Occipital lobe (tissue), 3 donors: ENCODE measurements at places on chromosomes 13 and 19. TPM values are rescaled to one million over a fixed set of nuclear protein-coding genes. Genes with fewer than 3 reads are reported as not detected.

The ZNF98 gene
- total RNA-seq, result 0.31 TPM

DNA sequence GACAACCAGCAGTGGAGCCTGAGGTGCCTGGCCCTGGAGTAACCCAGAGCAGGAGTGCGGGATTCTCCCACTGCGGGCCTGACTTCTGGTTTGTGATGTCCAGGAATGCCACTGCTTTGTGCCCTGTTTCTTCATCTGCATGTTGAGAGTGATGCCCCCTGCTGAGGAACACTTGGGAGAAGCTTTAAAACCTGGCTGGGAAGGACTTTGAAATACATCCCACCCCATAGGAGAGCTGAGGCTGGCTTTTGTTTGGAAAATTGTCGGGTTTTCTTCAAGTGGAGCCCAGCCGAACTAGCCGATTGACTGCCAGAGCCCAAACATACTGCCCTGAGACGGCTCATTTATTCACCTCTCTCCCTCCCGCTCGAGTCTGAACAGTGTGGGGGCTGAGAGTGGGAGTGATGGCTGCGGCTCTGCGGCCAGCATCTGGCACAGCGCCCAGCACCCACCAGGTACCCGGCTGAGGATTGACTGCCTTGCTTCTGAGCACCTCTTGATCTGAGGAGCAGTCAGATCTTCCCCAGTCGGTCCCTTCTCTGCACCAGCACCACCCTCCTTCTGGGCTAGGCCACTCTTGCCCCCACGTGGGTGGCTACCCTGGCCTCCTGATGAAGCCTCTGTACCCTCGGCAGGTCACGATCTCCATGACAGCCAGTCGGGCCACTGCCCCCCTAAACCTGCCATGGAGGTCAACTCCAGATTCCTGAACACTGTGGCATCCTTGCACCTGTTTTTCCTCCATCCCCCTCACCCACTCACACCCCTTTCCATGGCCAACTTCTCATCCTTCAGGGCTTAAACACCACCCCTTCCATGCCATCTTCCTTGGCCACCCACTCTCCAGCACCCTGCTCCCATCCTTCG, 148.9 kb downstream of the SIPA1L3 start:
- no peak for DNase-seq

DNA sequence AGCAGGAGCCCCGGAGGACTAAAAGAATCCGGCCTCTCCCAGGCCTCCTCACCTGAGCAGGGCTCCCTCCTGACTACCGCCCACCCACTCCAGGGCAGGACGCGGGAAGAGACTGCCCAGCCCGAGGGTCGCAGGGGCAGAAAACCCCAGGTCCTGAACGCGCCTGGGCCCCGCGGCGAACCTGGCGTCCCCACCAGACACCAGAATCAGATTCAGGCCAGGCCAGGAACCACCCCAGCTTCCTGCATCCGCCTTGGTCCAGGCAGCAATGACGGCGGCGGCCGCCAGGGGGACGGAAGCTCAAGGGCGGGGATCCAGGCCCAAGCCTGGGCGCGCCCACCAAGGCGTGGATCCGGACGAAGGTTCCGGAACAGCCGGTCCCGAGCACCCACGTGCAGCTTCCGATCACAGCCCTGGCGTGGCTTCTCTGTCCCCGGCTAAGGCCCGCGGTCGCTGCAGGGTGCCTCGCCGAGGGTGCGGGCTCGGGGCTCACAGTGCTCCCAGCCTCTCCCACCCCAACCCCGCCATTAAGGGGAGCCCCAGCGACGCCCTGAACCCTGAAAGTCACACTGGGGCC, 3.6 kb downstream of the LGALS7 start:
- DNase-seq, result peak; percentile 22

GRCh38 chr13:71979616-71980015, 112.6 kb upstream of the DACH1 start:
- no peak for DNase-seq

GRCh38 chr13:43387880-43388279, 364.5 kb downstream of the DNAJC15 start:
- DNase-seq, result no peak

GRCh38 chr13:29065142-29065541, 245.0 kb downstream of the MTUS2 start:
- DNase-seq, result no peak

- DNase-seq, result no peak
These were observed 3.0 kb upstream of the ZNF444 start for GRCh38 chr19:56138069-56138468.

DNA sequence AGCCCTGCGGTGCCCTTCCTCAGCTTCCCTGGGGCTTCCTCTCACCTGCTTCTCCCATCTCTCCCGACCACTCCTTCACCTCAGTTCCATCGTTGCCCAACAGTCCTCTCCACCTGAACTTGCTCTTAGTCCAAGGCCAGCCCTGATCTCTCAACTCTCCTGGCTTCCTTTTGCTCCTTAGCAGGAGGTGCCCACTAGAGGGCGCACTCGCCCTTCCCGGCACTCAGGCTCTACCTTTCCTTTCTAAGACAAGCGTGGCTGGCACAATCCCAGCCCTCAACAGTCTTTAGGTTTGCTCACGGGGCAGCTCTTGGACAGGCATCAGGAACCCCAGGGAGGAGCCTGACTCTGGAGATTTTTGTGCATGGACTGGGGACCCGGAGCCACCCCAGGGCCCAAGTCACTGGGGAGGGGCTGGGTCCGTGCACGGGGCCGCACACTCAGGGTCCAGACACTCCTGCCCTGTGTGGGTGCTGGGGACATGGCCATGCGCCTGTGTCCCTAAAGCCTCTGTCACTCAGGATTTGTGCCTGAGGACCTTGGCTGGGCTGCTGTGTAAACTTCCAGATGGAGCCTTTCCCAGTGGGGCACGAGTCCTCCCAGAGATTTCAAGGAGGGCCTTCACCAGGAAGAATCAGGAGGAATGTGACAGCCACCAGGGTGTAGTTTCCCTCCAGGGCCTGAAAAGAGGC, 12.1 kb upstream of the CEACAM8 start:
- no peak for DNase-seq

GRCh38 chr13:34941436-34941834, 635 bp upstream of the NBEA start:
- DNase-seq, result no peak

DNA sequence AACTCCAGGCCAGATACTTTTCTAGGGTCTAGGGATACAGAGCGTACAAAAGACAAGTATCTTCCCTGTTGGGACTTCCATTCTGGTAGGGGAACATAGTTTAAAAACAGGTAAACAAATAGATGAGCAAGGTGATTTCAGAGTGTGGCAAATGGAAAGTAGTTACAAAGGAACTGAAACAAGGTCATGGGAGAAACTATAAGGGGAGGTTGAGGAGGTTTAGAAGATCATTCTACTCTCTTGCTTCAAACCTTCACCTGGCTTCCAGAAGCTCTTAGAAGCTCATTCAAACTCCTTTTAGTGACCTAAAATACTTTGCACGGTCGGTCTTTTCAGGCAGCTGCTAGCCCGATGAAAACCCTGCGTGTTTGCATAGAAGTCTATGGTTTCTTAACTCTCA, 9.1 kb downstream of the FFAR2 start:
- no peak for DNase-seq

The DACT3 gene
- total RNA-seq, result 14.5 TPM

The RUBCNL gene
- 5.8 TPM for total RNA-seq

DNA sequence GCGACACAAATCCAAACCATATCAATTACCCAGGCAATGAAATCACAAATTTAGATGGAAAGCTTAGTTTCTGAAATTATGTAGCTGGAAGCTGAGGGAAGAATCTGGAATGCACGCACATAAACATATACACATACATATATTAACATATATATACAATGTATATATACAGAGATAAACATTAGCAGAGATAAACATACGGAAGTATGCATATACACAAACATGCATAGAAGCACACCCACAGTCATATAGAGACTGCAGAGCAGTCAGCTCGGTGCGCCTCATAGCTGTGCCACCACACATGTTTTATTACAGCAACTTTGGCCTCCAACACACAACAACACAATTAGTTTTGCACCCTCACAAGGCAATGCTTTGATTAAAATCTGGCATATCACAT, 288.1 kb downstream of the TEX29 start:
- DNase-seq, result no peak

The VAV1 gene
- total RNA-seq, result 2.5 TPM

DNA sequence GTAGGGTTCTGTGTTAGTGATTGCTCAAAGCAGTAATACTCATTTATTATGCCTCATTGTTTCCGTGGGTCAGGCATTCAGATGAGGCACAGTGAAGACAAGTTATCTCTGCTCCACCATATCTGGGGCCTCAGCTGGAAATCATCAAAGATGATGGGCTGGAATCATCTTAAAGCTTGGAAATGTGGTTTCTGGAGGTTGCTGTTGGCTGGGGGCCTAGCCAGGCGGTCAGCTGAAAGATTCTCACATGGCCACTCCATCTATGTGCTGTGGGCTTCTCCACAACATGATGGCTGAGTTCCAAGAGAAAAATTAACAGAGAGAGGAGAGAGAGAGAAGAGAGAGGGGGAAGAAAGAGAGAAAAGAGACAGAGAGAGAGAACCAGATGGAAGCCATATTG, 75.5 kb downstream of the OLFM4 start:
- no peak for DNase-seq

The PNMA8A gene
- total RNA-seq, result 58.5 TPM

DNA sequence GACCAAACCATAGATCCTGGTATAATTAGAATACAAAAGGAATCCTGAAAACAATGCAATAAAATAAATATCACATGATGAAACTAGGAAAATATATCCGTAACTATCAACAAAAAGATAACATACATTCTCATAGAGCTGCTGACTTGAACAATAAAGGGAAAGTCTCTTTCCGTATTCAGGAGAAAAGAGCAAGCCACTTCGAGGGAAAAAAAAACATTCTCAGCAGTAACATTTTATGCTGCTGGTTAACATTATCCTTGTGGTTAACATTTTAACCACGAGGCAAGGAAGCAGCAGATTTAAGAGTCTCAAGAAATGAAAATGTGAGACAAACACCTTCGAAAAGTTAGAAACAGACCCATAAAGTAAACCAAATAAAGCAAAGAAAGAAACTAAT, 25.8 kb downstream of the NALCN start:
- DNase-seq, result no peak

GRCh38 chr13:27141746-27142145, 29.9 kb downstream of the USP12 start:
- DNase-seq, result no peak

DNA sequence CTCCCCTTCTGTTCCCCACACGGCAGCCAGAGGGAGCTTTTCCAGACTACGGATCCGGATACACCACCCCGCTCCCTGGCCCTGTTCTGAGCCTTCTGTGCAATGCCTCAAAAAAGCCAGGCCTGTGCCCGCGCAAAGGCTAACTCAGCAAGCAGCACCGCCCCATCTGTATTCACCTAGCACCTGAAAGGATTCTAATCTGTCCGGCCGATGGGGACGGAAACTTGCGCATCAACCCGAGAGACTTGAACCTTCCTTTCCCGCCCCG, 589 bp downstream of the ZBTB45 start:
- DNase-seq, result no peak

DNA sequence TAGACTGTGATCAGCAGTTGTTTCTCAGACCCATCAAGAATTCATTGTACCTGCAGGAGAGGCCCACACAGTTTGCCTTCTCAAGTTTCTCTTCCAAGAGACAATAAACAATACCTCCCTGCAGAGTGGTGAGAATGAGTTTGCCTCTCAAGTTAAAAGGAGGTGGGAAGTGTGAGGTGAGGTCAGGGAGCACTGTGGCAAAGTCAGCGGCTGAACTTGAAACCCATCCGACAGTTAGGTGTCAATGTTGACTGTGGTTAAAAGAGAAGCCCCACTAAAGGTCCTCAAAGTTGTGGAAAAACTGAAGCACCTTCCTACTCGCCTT, 72.9 kb upstream of the TSC22D1 start:
- no peak for DNase-seq

GRCh38 chr13:104823071-104823470, 1712.4 kb downstream of the EFNB2 start:
- DNase-seq, result no peak

DNA sequence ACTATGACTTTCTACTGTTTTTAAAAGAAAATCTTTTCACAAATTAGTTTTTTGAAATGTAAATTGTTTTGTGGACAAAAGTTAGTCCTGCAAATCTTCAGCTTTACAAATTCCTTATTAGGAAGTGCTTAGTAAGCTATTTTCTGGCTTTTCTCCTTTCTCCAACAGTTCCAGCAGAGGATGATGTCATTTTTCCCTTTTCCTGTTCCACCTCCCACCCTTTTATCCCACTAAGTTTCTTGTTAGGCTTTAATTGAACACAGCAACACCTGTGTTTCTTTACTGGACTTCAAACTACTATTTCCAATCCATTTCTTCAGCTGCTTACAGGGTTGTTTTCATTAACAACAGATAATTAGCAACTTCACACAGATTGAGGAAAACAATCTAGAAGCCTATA, 389.2 kb downstream of the NDFIP2 start:
- DNase-seq, result no peak

DNA sequence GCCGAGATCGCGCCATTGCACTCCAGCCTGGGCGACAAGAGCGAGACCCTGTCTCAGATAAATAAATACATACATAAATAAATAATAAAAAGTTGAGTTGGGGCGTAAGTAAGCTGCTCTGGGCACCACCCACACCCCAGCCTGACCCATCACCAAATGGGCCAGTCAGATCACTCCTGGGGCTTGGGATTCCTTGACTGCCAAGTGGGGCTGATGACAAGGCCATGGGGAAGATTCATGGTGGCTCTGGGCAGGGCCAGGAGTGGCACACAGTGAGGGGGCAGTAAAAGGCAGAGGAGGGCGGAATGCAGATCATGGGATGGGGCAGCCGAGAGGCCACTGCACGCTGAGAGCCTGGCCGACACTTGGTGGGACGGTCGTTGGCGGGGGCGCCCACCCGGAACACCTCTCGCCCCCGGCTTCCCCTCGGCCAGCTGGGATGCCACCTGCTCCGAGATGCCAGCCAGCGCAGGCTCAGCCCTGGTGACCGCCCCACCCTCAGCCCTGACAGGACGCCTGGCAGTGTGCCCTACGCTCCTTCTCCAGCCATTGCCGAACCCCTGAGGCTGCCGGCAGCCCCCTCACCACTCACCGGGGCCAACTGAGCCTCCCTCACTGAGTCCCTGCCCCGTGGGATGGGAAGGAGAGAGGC, 10.9 kb downstream of the ZNF653 start:
- DNase-seq, result no peak

DNA sequence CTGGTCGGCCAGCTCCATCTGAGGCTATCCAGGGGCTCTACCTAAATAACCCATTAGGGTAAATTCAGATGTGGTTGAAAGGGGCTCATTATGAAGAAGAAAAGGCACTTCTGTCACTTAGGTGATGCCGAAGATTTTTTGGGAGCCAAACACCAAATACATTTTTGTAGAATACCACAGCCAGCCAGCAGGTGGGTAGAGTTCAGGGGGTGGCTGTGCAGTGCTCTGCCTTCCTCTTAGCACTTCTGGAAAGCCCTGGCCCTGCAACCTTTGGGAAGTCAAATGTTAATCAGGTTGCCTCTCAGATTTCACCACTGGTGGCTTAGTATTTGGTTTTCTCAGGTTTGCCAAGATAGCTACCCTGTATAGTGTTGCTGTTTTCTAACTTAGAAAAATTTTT, 18.5 kb upstream of the GPR18 start:
- no peak for DNase-seq

DNA sequence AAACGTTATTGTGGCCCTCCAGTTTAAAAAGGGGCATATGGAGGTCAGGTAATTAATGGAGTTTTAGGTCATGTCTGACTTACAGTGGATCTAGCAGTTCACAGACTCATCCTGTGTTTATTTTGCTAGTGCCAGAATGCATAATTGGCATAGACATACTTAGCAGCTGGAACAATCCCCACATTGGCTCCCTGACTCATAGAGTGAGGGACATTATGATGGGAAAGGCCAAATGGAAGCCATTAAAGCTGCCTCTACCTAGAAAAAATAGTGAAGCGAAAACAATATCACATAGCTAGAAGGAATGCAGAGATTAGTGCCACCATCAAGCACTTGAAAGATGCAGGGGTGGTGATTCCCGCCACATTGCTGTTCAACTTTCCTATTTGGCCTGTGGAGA, 610.7 kb downstream of the SLITRK5 start:
- DNase-seq, result no peak

The ZNF836 gene
- total RNA-seq, result 48.5 TPM
